Stimulated activated naive B cell treated with anti-CD40 and anti-IgM and Interleukin-4, amounts not matched to agents 10 μg/mL and 1 μg/mL and 100 μg/mL, for 72 hours (primary cell): ENCODE measurements at places on chromosomes 13 and 19.

DNA sequence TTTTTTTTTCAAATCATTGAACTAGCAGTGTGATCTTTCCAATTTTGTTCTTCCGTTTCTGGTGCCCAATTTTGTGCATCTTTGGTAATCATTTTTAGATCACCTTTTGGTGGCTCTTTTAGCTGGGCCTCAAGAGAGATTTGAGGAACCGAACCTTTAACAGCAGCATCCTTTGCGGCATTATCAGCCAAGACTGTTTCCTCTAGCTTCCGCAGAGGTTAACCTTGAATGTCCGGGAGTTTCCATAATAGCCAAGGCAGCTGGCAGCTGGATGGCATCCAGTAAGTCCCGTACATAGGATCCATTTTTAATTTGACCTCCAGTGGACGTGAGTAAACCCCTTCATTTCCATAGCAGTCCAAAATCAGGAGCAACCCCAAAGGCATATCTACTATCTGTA, 9.6 kb downstream of the IRGC start:
- peak overlapping the region; percentile 37 for H3K27ac ChIP-seq
- DNase-seq = peak; percentile 50
- H3K27me3 ChIP-seq = no peaks in the 10 kb centered on the region

DNA sequence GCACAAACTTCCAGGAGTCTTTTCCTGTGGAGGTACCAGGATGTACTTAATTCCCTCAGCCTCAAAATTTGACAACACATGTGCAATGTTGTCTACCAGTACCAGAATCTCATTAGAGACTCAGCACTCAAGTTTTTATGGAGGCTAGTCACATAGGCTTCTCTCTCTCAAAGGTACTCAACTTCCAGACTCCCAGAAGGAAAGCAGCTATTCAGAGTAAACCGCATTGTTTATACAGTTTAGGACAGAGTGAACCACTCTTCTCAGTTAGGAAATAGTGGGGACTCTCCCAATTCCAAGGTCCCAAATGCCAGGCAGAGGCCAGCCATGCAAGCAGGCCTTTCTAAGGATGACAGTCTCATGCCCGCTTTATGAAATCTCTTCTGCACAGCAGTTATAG, 8.5 kb upstream of the C1QTNF9B start:
- DNase-seq = no peak
- no peaks in the 10 kb centered on the region for H3K36me3 ChIP-seq
- no peak overlapping the region for H3K27ac ChIP-seq

GRCh38 chr13:112623051-112623711, 35.2 kb upstream of the TUBGCP3 start:
- H3K4me3 ChIP-seq = no peak overlapping the region
- H3K27ac ChIP-seq = no peak overlapping the region
- H3K27me3 ChIP-seq = peaks cover 18% of the 10 kb centered on the region
- no peak for DNase-seq

GRCh38 chr19:40744554-40745401, 5.5 kb downstream of the ACTMAP start:
- H3K4me1 ChIP-seq = peaks cover 11% of the 10 kb centered on the region
- no peak overlapping the region for H3K4me3 ChIP-seq
- no peaks in the 10 kb centered on the region for H3K27me3 ChIP-seq

DNA sequence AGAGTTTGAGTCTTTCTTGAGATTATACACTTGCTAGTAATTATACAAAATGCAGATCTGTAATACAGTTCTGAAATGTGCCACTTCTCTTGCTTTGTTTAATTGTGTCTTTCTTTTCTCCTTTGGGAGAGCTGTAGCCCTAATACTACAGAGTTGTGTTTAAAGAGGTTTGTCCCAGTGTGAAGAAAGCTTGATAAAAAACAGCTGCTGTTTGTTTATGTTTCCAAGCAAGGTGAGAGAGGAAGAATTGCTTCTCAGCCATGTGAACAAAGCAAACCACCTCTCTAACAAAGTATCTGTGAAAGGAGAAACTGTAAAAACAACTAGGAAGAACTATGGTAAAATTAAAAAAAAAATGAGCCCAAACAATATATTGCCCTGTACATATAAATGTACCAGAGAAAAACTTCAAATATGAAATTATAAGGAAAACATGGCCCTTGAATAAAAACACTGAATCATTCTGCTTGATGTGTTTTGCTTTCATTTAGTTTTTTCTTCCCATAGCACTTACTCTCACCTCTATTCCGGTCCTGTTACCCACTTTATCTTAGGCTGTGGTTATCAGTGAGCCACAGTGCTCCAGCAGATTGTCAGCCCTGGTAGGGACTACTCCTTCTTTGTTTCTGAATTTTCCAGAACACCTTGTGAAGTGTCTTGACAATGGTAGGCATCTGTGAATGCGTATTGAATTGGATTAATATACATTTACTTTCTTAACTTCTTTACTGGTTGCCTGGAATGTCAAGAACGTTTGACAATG, 257.1 kb downstream of the MTUS2 start:
- no peaks in the 10 kb centered on the region for H3K36me3 ChIP-seq
- DNase-seq = no peak
- H3K27me3 ChIP-seq = peaks cover 25% of the 10 kb centered on the region
- H3K27ac ChIP-seq = no peak overlapping the region
- H3K4me3 ChIP-seq = no peak overlapping the region
